Panc1 (cell line): ENCODE measurements at places on chromosomes 13 and 19. TPM values are rescaled to one million over a fixed set of nuclear protein-coding genes. Genes with fewer than 3 reads are reported as not detected.

- DNase-seq: no peak
- no peaks in the 10 kb centered on the region for H3K4me1 ChIP-seq
- no peak overlapping the region for H3K4me3 ChIP-seq
- no peaks in the 10 kb centered on the region for H3K36me3 ChIP-seq
- no peaks in the 10 kb centered on the region; the same call in 1 of the 2 replicates for H3K27me3 ChIP-seq
Observed at GRCh38 chr13:29496241-29496712, 99.2 kb downstream of the SLC7A1 start.

DNA sequence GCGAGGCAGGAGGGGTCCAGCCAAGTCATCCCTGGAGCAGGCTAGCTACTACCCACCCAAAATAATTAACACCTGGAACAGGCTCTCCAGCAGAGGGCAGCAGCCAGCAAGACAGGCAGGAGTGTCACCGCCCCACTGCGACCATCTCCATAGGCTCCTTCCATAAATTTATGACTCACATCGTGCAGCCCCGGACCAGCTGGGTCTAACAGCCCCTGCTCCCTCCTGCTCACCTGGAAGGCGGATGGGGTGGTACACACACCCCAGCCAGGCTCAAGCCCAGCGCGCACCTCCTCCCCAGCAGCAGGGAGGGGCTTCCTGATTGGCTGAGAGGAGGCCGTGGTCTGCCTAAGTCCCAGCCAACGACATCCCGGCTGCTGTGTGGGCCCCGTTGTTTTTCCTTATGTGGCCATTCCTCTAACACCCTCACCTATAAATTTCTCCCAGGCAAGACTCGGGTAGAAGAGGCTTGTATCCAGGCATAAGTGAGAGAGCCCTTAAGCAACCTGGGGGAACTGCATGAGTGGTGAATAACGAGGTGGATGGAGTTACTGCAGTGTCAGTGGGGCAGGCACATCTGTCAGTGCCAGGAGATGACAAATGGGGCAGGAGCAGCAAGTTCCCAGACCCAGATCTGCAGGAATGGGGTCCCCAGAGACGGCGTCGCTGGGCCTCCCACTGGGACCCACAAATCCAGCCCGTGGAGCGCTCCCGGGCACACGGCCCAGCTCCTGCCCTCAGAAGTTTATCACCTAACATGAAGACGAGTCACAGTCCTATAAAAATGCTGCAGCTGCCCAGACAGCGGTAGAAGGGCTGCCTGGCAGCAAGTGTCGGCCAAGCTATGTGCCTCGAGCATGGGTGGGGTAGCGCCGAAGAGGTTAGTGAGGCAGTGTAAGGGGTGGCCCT, 43.1 kb downstream of the CEBPG start:
- H3K4me3 ChIP-seq: no peak overlapping the region
- no peaks in the 10 kb centered on the region for H3K36me3 ChIP-seq
- no peaks in the 10 kb centered on the region for H3K27me3 ChIP-seq
- DNase-seq: no peak

DNA sequence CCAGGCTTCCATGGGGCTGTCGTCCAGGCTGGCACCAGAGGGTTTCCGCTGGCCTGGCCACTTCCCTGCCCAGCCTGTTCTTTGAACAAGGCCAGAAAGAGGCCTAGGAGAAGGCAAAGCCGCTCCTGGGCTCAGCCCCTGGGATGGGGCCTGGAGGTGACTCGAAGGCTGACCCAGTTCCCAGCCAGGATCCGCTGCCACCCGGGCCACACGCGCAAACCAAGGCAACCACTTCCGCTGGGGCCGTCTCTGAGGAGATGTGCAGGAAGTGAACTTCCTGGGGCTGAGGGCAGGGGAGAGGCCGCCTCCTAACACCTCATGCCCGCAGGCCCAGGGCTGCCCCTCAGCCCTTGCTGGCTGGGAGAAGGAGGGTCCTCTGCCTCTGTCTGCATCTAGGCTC, 15.2 kb downstream of the PLEKHF1 start:
- H3K27me3 ChIP-seq: no peaks in the 10 kb centered on the region
- no peak for DNase-seq
- no peaks in the 10 kb centered on the region for H3K36me3 ChIP-seq
- no peak overlapping the region for H3K27ac ChIP-seq
- H3K4me1 ChIP-seq: peaks cover 5% of the 10 kb centered on the region; the same call in 1 of the 2 replicates

- peaks cover 2% of the 10 kb centered on the region for H3K4me1 ChIP-seq
- H3K27ac ChIP-seq: no peak within 1 kb of the TSS
- DNase-seq: no peak
Observed at GRCh38 chr19:18606281-18607225, at the start of gene CRLF1. Gene CRLF1 (minus strand): TSS chr19:18606799. CDS start chr19:18606656, 143 bp downstream.

DNA sequence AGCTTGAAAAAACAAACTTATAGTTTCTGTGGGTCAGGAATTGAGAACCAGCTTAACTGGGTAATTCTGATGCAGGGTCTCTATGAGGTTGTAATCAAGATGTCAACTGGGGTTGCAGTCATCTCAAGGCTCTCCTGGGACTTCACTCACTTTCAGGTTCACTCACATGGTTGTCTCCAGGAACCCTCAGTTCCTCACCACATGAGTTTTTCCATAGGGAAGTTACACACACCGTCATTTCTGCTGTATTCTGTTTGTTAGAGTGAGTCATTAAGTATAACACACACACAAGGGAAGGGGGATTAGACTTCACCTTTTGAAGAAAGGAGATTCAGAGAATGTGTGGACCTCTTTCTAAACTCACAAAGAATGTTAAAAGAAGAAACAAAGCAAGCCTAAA, 34.9 kb upstream of the MLNR start:
- no peaks in the 10 kb centered on the region for H3K4me1 ChIP-seq
- H3K36me3 ChIP-seq: peaks cover 5% of the 10 kb centered on the region; the same call in 1 of the 2 replicates
- no peaks in the 10 kb centered on the region for H3K27me3 ChIP-seq

DNA sequence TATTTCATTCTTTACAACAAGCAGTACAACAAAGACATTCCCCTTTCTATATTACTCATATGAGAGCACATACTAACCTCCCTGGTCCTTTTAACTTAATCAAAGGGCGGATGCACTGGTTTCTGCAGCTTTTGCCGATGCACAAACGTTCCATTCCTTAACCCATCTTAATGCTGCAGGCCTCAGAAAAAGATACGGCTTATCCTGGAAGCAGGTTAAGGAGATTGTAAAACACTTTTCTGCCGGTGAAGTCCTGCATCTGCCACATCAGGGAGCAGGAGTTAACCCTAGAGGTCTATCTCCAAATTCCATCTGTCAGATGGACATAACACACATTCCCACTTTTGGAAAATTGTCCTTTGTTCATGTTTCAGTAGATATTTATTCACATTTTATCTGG, 11.5 kb upstream of the ZNF814 start:
- H3K4me1 ChIP-seq: no peaks in the 10 kb centered on the region
- no peak overlapping the region for H3K27ac ChIP-seq
- no peaks in the 10 kb centered on the region for H3K27me3 ChIP-seq
- H3K4me3 ChIP-seq: no peak overlapping the region

DNA sequence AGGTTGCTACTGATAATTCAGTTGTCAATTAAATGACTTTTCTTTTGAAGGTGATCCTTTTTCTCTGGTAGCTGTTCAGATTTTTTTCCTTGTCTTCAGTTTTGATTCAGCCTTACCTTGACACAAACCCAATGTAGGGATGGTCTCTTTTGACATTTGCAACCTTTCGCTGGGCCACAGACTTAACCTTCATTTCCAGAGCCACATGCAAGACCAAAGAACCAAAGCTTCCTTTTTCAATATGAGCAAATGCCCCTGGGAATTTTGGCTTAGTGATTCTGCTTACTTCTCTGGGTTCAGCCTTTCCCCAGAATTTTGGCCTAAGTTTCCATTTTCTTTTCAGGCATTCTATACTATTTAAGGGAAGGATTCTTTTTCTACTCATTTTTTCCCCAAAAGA, 19.6 kb downstream of the SIGLEC5 start:
- H3K4me1 ChIP-seq: no peaks in the 10 kb centered on the region
- H3K27me3 ChIP-seq: peaks cover 2% of the 10 kb centered on the region; the same call in 1 of the 2 replicates
- no peak overlapping the region for H3K4me3 ChIP-seq
- no peak for DNase-seq
- no peak overlapping the region for H3K27ac ChIP-seq
- no peaks in the 10 kb centered on the region for H3K36me3 ChIP-seq

DNA sequence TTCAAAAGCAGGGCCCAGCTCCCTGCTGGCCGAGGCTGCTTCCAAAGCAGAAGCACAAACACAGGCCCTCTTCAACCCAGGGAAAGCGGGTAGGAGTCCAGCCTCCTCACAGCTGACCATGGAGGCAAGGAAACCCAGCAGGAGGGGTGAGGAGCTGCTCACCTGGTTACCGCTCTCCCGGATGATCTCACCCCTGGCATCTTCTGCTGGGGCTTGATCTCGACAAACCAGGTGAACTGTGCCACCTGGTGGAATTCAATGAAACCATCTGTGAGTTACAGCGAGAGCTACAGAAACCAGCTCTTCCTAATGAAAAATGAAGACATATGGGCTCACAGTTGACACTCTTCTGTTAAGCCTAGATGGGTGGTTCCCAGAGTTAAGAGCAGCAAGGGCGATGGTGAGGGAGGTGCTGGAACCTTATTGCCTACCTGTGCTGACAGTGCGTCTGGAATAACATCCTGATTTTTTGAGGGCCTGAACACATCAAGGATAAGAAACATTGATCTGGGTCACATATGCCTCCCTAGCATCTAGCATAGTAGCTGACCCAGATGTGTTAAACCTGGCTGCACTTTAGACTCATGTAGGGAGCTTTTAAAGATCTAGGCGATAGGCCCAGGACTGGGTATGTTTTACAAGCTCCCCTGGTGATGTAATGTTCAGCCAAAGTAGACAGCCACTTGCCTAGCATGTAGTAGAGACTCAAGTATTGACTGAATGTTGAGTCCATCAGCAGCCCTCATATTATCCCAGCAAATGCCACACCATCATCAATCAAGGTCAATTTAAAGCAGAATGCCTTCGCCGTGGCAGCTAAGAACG, 6.1 kb downstream of the DHRS12 start:
- no peaks in the 10 kb centered on the region for H3K27me3 ChIP-seq
- DNase-seq: no peak
- peaks cover 12% of the 10 kb centered on the region for H3K4me1 ChIP-seq
- H3K36me3 ChIP-seq: no peaks in the 10 kb centered on the region
- H3K27ac ChIP-seq: no peak overlapping the region
- no peak overlapping the region for H3K4me3 ChIP-seq

DNA sequence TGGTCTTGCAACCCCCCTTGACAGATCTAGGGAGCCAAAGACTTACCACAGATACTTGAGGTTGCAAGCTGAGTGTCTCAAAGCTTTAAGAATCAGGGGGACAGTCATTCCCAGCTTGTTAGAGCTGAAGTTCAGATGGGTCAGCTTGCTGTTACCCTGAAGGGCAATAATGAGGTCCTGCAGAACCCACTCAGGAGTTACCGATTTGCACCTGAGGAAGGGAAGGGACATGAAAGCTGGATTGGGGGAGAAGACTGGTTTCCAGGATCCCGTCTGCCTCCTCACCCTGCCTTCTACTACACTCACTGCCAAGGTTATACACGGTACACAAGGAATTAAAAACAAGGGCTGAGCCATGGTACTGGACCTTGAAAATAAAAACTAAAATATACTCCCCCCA, 24.4 kb downstream of the NLRP13 start:
- no peak for DNase-seq
- no peaks in the 10 kb centered on the region for H3K4me1 ChIP-seq
- peaks cover 15% of the 10 kb centered on the region for H3K27me3 ChIP-seq
- H3K27ac ChIP-seq: no peak overlapping the region
- H3K4me3 ChIP-seq: no peak overlapping the region

ZNF382 gene
- 1.6 TPM for total RNA-seq

DNA sequence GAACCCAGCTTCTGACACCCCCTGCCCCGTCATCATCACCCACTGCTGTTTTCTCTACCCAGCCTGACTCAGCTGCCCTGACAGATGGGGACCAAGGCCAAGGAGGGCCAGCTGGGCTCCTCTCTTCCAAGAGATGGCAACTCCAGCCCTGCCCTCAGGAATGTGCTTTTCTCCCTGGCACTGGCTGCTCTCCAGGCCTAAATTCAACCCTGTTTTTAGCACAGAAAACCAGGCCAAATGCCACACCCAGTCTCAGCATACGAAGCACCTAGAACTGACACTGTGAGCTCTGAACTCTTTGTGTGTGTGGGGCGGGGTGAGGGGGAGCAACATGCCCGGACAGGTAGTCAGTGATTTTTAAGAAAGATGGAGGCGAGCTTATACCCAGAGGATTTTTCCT, 23.4 kb upstream of the IGFL1 start:
- no peak overlapping the region for H3K4me3 ChIP-seq
- no peaks in the 10 kb centered on the region for H3K4me1 ChIP-seq
- H3K27me3 ChIP-seq: no peaks in the 10 kb centered on the region
- DNase-seq: no peak
- H3K27ac ChIP-seq: no peak overlapping the region

DNA sequence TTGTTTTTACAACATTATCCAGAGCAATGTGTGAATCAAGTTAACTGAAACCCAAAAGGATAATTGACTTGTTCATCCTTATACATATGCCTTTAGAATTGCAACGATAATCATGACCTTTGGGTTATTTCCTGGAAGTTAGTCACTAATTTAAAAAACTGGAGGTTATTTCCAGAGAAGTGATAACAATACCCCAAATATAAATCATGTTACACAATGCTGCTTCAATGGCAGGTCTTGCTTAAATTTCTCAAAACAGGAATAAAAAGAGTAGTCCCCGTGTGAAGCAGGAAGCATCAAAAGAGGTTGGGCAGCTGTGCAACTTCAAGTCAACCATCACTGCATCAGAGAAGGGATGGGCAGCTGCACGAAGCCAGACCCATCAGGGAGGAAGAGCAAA, 134.4 kb downstream of the EFNB2 start:
- H3K27ac ChIP-seq: no peak overlapping the region
- no peaks in the 10 kb centered on the region for H3K36me3 ChIP-seq
- H3K4me3 ChIP-seq: no peak overlapping the region

CLEC4M gene
- total RNA-seq: not detected

SHD gene
- 0.46 TPM for total RNA-seq

DNA sequence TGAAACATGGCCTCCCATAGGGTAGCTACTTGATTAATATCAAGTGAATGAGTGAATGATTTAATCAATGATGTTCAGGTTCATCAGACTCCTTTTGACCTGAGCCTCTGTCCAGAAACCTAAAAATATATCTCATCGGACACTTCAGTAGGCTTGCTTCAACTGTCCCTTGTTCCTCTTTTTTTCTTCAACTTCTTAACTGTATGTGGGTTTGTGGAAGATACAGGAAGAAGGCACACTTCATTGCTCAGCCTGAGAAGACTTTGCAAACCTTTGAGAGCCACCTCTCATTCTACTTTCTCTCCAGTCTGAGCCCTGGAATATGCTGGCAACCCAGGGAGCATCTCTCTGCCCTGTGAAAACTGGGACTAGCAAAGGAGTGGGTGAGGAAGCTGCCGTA, 557.0 kb downstream of the FGF9 start:
- no peaks in the 10 kb centered on the region for H3K4me1 ChIP-seq
- H3K27ac ChIP-seq: no peak overlapping the region
- DNase-seq: no peak
- no peak overlapping the region for H3K4me3 ChIP-seq

DNA sequence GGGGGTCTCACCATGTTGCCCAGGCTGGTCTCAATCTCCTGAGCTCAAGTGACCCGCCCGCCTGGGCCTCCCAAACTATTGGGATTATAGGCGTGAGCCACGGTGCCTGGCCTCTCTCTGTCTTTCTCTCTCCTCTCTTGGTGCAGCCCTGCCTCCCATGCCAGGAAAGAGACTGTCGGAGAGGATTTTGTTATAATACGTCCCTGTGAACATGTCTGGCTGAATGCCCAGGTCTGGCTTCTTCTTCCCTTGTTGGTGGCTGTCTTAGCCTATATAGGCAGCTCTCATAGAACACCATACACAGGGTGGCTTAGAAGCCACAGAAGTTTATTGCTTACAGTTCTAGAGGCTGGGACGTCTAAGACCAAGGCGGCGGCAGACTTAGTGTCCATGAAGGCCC, 46.4 kb downstream of the PEX11G start:
- no peak overlapping the region for H3K4me3 ChIP-seq
- H3K27me3 ChIP-seq: no peaks in the 10 kb centered on the region
- no peaks in the 10 kb centered on the region for H3K36me3 ChIP-seq
- DNase-seq: no peak
- H3K4me1 ChIP-seq: no peaks in the 10 kb centered on the region
- H3K27ac ChIP-seq: no peak overlapping the region

ZNF845 gene
- total RNA-seq: 12.3 TPM

SLC10A2 gene
- not detected for total RNA-seq
